ENCODE measurements at places on chromosomes 6 and 20.
A peak's percentile ranks its signal among the peaks of the same experiment; 100 is the strongest.

GRCh38 chr6:137423451-137424168 is 70.6 kb downstream of the OLIG3 start:
- DNase-seq: no peak

DNA sequence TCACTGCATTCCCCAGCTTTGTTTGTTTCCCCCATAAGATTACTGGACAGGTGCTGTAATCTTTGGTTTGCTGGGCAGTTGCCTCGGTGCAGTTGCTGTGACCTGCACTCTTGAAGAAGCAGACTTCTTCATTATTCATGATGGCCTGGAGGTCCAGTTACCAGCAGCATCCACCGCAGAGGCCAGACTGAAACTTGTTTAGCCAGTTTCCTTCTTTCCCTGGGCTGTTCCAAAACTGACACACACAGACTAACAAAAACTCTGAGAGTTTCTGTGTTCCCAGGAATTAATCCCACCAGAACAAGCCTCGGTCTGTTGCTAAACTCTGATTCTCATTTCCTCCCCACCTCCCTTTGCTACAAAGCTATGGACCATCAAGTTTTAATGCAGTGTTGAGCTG is 144.1 kb downstream of the QRSL1 start:
- DNase-seq: no peak

- no peak for DNase-seq
Observed at GRCh38 chr20:43384101-43384940, 73.4 kb upstream of the SRSF6 start.

DNA sequence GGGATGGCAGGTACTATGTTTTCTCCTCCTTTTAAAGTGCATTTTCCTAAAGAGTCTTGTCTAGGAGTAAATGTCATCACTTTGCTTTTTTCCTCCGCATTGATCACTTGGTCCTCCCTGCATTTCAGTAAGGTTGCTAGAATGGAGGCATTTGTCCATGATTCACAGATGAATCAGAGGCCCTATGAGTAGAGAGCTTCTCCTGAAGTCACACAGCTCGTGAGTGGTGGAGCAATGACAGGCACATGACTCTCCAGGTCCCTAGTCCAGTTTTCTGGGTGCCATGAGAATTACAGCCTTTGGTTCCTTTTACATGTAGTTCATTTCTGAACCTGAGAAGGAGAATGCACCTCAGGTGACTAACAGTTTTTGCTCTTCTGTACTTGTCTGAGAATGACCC is 50.5 kb downstream of the HLA-A start:
- no peak for DNase-seq

DNA sequence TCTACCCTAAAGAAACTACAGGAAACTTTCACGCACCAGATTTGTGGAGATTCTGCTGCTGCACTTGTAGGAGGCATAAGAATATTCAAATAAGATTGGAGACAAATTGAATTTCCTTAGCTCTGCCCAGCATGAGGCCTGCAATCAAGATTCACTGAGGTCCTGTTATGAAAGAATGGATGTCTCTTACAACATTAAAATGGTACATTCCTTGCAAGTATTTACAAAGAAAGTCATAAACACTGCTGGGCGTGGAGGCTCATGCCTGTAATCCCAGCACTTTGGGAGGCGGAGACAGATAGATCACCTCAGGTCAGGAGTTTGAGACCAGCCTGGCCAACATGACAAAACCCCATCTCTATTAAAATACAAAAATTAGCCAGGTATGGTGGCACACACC is 74.0 kb upstream of the MAP3K4 start:
- DNase-seq: no peak

GRCh38 chr6:106534564-106534982 is 94.7 kb downstream of the RTN4IP1 start:
- peak; percentile 50 for DNase-seq

- DNase-seq: no peak
Observed at GRCh38 chr6:87968435-87969278, 79.0 kb upstream of the SPACA1 start.

- no peak for DNase-seq
Observed at GRCh38 chr6:11387707-11388430, 149.7 kb upstream of the TMEM170B start.

DNA sequence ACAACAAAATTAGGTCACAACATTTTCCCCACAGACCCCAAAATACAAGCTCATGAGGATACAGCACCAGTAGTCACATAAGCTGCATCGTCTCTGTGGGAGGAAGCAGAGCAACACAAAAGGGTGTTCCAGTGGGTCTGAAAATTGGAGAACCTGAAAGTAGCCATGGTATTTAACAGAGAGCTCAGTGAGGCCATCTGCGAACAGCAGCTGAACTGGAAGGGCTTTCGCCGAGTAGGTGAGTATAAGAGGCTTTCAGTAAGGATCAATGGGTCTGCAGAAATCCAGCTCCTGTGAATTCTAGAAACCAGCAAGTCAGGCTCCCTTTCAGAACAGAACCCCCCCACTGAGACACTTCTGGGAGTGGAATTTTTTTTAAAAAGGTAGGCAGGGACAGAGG is 120.0 kb upstream of the RREB1 start:
- no peak for DNase-seq

- no peak for DNase-seq
Observed at GRCh38 chr6:11370191-11371018, 137.9 kb upstream of the NEDD9 start.

- DNase-seq: no peak
Observed at GRCh38 chr20:57522380-57523140, 2.4 kb downstream of the CTCFL start.

- DNase-seq: no peak
Observed at GRCh38 chr6:7546896-7547295, 5.4 kb downstream of the DSP start.

DNA sequence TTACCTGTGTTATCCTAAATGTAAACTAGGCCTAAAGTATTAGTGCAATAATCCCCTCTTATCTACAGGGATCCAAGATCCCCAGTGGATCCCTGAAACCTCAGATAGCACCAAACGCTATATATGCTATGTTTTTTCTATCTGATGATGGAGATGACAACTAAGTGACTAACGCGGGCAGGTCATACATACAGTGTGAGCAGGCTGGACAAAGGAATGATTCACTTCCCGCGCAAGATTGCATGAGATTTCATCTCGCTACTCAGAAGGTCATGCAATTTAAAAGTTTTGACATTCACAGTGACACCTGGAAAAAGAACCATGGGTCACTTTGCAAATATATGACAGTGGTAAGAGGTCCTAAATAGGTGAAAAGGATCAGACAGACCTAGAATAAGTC is 875.9 kb downstream of the HACE1 start:
- DNase-seq: no peak

DNA sequence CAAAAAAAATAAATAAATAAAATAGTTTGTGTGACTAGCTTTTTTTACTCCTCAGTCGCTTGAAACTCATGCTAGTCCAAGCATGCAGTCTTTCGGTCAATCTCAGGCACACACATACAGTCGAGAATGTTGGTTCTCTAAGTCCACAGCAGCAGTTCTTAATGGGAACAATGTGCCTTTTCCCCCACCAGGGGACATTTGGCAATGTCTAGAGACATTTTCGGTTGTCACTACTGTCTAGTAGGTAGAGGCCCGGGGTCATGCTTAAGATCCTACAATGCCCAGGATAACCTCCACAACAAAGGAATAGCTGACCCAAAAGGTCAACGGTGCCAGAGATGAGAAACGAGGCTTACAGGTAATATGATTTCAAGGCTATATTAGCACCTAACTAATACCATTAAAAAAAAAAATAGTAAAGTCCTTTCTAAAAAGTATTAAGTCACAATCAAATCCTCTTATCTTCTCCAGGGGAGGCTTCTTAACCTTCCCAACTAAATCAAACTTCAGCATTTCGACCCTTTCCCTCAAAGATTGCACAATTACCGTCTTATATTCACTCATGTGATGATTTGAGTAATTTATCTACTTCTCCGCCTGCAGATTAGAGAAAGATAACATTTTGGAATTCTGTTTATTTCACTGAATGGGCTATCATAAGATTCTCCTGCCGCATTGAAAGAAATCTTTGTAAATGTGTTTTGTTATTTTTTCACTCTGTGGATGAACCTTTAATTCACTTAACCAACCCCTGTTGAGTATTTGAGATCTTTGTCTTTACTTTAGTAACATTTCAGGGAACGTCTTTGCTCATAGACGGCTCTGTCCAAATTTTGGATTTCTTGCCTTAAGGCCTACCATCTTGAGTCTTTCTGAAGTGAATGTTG is 8.1 kb upstream of the SALL4 start:
- DNase-seq: no peak

DNA sequence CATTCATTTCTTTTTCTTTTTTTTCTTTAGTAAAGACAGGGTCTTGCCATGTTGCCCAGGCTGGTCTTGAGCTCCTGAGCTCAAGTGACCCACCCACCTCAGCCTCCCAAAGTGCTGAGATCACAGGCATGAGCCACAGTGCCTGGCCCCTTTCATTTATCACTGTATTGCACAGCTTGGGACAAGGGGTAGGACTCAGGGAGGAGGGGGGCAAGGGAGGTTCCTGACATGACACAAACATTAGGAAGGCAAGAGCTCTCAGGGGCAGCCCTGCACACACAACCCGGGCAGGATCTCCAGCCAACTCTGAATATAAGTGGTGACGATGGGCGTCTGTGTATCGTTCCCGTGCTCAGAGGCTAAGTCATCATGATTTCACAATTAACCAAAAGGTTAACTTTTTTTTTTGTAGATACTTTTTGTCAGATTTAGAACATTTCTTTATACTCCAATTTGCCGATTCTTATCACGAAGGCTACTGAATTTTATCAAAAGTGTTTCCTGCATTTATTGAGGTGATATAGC is 19.9 kb downstream of the SLC2A4RG start:
- DNase-seq: no peak

DNA sequence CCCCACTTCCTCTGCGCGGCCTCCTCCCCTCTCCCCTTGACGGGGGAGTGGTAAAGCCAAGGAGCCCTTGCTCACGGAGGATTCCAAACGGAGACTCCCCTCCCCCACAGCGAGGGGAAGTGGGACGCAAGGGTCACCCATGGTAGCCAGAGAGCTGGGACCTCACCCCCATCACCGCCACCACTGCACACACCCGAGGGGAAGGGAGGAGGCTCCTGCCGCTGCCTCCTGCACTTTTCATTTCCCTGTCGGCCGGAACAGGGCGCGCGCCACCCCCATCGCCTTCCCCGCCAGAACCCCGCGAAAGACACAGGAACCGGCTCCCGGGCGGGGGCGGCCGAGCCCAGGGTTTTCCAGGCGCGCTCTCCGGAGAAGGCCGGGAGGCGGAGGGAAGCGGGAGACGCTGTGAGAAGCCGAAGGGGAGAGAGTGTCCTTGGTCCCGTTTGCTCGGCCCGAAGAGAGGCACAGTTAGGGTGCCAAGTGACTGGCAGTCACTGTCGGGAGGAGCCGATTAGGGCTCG is 789 bp downstream of the CCND3 start:
- no peak for DNase-seq

- no peak for DNase-seq
Observed at GRCh38 chr20:53381568-53382262, 211.9 kb downstream of the ZNF217 start.

DNA sequence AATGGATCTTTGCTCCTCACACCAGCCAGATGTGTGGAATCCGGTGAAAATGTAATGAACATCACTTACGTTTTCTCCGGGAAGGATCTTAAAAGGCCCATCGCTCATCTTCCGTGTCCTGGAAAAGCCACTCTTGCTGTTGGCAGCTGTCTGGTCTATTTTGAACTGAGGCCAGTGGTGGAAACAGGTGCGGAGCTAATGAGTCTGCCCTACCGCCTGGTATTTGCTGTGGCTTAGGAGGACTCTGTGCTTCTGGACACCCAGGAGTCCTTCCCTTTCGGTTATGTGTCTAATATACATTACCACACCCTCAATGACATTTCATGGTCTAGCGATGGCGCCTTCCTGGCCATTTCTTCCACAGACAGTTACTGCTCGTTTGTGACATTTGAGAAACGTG is 264.2 kb upstream of the PREP start:
- no peak for DNase-seq

GRCh38 chr6:111338843-111339242 is 144.2 kb downstream of the REV3L start:
- no peak for DNase-seq

GRCh38 chr6:163412801-163413344 is 1.6 kb upstream of the QKI start:
- DNase-seq: no peak

DNA sequence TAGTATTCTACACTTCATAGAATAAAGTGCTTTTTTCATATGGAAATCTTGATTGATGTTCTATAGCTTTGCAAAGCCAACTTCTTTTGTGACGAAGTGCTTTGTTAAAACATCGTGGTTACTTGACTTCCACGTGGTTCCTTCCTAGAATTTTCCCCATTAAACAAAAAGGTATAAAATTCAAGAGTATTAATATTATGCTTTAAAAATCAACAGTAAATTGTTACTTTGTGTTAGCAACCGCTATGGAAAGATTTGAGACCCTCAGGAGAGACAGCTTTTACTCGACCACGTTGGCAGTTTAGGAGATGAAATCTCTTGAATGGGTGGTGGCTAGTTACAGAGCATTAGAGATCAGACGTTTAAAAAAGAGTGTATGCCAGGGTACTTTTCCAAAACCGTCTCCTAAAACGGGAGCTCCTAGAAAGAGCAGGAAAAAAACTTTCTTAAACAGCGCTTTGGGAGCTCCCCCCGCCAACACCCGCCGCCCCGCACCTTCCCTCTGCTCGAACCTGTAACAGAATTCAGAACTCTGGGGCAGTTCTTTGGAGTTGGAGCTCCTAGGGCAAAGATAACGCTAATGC is 920 bp downstream of the GJA1 start:
- DNase-seq: no peak

GRCh38 chr6:25359191-25359861 is 80.2 kb downstream of the CARMIL1 start:
- no peak for DNase-seq

GRCh38 chr6:139917951-139918630 is 543.6 kb upstream of the CITED2 start:
- no peak for DNase-seq

- DNase-seq: no peak
Observed at GRCh38 chr6:157551041-157551832, 170.2 kb downstream of the ZDHHC14 start.

- no peak for DNase-seq
Observed at GRCh38 chr6:114839019-114839418, 496.2 kb upstream of the HS3ST5 start.

DNA sequence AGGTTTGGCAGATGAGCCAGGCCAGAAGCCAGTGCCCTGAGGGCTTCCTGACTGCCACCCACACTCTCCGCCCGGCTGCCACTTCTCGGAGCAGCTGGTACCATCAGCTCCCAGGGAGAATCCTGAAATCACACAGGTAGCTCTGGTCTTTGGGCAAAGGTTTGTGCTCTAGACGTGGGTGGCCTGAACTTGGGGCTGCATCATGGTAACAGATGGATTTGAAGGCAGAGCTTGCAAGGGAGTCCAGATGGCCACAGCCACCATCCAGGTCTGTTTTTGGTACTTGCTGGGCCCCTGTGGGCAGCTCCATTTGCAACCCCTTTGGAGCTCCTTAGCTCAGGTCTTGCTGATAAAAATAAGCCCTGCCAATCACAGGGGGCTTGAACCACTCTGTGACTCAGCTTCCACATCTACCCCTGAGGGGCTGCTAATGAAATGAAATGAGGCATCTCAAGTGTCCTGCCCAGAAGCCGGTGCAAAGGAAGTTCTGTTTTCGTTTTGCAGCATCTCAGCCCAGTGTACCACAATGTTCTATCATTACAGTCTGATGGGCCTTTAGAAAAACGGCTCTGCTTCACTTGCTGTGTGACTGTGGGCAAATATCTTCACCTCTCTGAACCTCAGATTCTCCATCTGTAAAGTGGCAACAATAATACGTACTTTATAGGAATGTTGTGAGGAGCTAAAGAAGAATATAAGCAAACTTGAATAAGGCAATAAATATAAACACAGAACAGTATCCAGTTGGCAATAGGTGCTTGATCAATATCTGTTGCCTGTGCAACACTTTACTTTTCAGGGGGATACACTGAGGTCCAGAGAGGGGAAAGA is 25.1 kb upstream of the CDH22 start:
- no peak for DNase-seq
